Breast epithelium (tissue), 4 donors: ENCODE measurements at places on chromosomes 4 and X. TPM values are rescaled to one million over a fixed set of nuclear protein-coding genes. Genes with fewer than 3 reads are reported as not detected.

Gene PGAM4
- not detected for total RNA-seq

Gene PDZD4
- total RNA-seq, result 2.9 TPM

Gene CSAG3
- total RNA-seq, result not detected

Gene PTPN13
- total RNA-seq, result 49.6 TPM

Gene TMEM33
- total RNA-seq, result 42.0 TPM

Gene MND1
- total RNA-seq, result 0.64 TPM

Gene GUCY1B1
- total RNA-seq, result 18.0 TPM

Gene NPFFR2
- not detected for total RNA-seq

DNA sequence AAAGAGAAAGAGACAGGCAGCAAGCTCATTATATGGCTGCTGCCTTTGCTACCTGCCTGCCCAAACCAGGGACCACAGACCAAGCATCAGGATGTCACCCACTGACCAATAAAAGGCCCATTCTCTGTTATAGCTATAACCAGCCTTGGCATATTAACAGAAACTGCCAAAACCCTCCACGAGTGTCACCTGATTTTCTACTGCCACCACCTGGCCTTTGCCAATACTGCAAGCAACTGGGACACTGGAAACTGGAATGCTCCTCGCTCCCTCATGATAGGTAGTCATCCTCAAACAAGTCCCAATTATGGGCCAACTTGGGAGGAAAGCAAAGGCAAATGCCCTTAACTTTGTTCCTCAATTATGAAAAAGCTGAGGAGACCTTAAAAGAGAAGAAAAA, 76.0 kb downstream of the SPIN4 start:
- H3K4me1 ChIP-seq, result no peaks in the 10 kb centered on the region
- H3K4me3 ChIP-seq, result no peak overlapping the region
- DNase-seq, result no peak
- no peak overlapping the region for H3K27ac ChIP-seq

DNA sequence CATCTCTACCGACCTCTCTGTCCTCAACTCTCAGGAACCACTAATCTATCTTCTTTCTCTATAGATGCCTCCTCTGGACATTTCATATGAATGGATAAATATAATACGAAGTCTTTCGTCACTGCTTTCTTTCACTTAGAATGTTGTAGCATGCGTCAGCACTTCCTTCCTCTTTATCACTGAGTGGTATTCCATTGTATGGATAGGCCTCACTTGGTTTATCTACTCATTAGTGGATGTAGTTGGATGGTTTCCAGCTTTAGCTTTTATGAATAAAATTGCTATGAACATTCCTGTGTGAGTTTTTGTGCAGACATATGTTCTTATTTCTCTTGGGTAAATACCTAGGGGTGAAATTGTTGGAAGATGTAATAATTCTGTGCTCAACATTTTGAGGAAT, 528.2 kb upstream of the FAT1 start:
- no peak overlapping the region for H3K4me3 ChIP-seq
- no peak overlapping the region for H3K27ac ChIP-seq
- no peaks in the 10 kb centered on the region for H3K4me1 ChIP-seq
- DNase-seq, result no peak
- H3K27me3 ChIP-seq, result no peaks in the 10 kb centered on the region

- H3K27ac ChIP-seq, result no peak overlapping the region
- H3K4me3 ChIP-seq, result no peak overlapping the region
- DNase-seq, result no peak
- no peaks in the 10 kb centered on the region for H3K4me1 ChIP-seq
- no peaks in the 10 kb centered on the region for H3K36me3 ChIP-seq
- H3K27me3 ChIP-seq, result no peaks in the 10 kb centered on the region
Observed at GRCh38 chr4:29632199-29632598, 1088.0 kb upstream of the PCDH7 start.

DNA sequence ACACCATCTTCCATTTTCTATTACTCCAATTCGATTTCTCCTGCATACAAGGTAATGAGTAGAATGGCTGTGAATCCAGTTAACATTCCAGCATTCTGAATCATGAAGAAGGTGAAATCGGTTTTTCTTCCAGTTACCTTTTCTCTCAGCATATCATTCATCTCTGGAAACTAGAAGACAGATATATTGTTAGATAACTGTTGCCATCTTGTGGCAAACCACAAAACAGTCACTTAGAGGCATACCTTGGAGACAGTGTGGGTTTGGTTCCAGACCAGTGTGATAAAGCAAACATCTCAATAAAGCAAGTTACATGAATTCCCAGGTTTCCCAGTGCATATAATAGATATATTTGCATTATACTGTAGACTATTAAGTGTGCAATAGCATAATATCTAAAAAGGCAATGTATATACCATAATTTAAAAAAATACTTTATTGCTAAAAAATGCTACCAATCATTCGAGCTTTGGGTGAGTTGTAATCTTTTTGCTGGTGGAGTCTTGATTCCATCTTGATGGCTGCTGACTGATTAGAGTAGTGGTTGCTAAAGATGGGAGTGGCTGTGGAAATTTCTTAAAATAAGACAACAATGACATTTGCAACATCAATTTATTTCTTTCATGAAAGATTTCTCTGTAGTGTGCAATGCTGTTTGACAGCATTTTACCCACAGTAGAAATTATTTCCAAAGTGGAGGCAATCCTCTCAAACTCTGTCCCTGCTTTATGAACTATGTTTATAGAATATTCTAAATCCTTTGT, 82.1 kb downstream of the SLC39A8 start:
- no peak overlapping the region for H3K27ac ChIP-seq
- DNase-seq, result no peak
- no peak overlapping the region for H3K4me3 ChIP-seq
- H3K4me1 ChIP-seq, result no peaks in the 10 kb centered on the region

DNA sequence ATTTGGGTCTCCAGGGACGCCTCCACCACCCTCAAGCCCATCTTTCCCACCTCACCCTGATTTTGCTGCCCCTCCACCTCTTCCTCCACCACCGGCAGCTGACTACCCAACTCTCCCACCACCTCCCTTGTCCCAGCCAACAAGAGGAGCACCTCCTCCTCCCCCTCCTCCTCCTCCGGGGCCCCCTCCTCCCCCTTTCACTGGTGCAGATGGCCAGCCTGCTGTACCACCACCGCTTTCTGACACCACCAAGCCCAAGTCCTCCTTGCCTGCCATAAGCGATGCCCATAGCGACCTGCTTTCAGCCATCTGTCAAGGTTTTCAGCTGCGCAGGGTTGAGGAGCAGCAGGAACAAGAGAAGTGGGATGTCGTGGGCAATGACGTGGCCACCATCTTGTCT, 32.4 kb upstream of the ZNF81 start:
- no peak overlapping the region for H3K4me3 ChIP-seq
- H3K4me1 ChIP-seq, result no peaks in the 10 kb centered on the region
- H3K27me3 ChIP-seq, result peaks cover 36% of the 10 kb centered on the region
- H3K27ac ChIP-seq, result no peak overlapping the region
- no peaks in the 10 kb centered on the region for H3K36me3 ChIP-seq

GRCh38 chrX:16258882-16259281, 91.6 kb downstream of the MAGEB17 start:
- no peaks in the 10 kb centered on the region for H3K27me3 ChIP-seq
- H3K4me1 ChIP-seq, result no peaks in the 10 kb centered on the region
- no peak for DNase-seq
- no peak overlapping the region for H3K27ac ChIP-seq
- no peak overlapping the region for H3K4me3 ChIP-seq
- no peaks in the 10 kb centered on the region for H3K36me3 ChIP-seq

GRCh38 chr4:69876071-69876470, 16.1 kb upstream of the SULT1E1 start:
- no peaks in the 10 kb centered on the region for H3K36me3 ChIP-seq
- no peak overlapping the region for H3K27ac ChIP-seq
- no peak overlapping the region for H3K4me3 ChIP-seq
- no peak for DNase-seq
- no peaks in the 10 kb centered on the region for H3K27me3 ChIP-seq

GRCh38 chrX:15976396-15976795, 121.8 kb upstream of the AP1S2 start:
- H3K4me3 ChIP-seq, result no peak overlapping the region
- H3K4me1 ChIP-seq, result no peaks in the 10 kb centered on the region
- H3K27ac ChIP-seq, result no peak overlapping the region
- no peak for DNase-seq
- no peaks in the 10 kb centered on the region for H3K36me3 ChIP-seq

GRCh38 chrX:71667328-71668247, at the start of gene LOC101059915:
TSS of gene LOC101059915 (plus strand) at chrX:71667546.
- DNase-seq, result no peak
- no peak within 1 kb of the TSS for H3K27ac ChIP-seq
- H3K4me3 ChIP-seq, result no peak within 1 kb of the TSS
- no peaks in the 10 kb centered on the region for H3K27me3 ChIP-seq

- DNase-seq, result no peak
- no peak overlapping the region for H3K27ac ChIP-seq
- H3K4me1 ChIP-seq, result no peaks in the 10 kb centered on the region
- H3K27me3 ChIP-seq, result no peaks in the 10 kb centered on the region
- no peak overlapping the region for H3K4me3 ChIP-seq
Observed at GRCh38 chr4:11565213-11565612, 136.5 kb upstream of the HS3ST1 start.

- no peak overlapping the region for H3K4me3 ChIP-seq
- H3K36me3 ChIP-seq, result no peaks in the 10 kb centered on the region
- no peak for DNase-seq
- no peaks in the 10 kb centered on the region for H3K4me1 ChIP-seq
- no peak overlapping the region for H3K27ac ChIP-seq
- no peaks in the 10 kb centered on the region for H3K27me3 ChIP-seq
Observed at GRCh38 chr4:152556834-152557233, 20.9 kb upstream of the FBXW7 start.

- no peak for DNase-seq
- no peaks in the 10 kb centered on the region for H3K4me1 ChIP-seq
- H3K4me3 ChIP-seq, result no peak overlapping the region
- peaks cover 24% of the 10 kb centered on the region for H3K27me3 ChIP-seq
Observed at GRCh38 chrX:70208479-70208878, 26.0 kb upstream of the AWAT1 start.

GRCh38 chr4:80179637-80180161, 17.6 kb upstream of the PRDM8 start:
- no peak overlapping the region for H3K27ac ChIP-seq
- no peak for DNase-seq
- peaks cover under 1% of the 10 kb centered on the region for H3K27me3 ChIP-seq

DNA sequence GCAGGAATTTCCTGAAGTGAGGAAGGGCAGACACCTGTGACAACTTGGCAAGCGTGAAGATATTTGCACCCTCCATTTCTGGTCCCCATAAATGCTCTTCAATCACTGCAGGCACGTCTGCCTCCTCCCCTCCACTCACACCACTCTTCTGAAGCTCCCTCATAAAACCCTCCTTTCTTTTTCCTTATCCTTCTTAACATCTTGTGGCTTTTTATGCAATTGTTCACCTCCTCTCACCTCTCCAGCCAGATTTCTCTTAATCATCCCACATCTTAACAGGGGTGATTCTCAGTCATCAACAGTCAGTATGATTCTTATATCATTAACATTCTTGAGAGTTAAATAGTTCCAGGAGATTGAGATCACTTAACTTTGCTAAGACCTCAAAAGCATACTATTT, 277.4 kb downstream of the SPRY1 start:
- peak overlapping the region; percentile 27 for H3K27ac ChIP-seq
- H3K27me3 ChIP-seq, result no peaks in the 10 kb centered on the region
- H3K4me1 ChIP-seq, result no peaks in the 10 kb centered on the region
- no peak overlapping the region for H3K4me3 ChIP-seq
- DNase-seq, result no peak
- H3K36me3 ChIP-seq, result no peaks in the 10 kb centered on the region

DNA sequence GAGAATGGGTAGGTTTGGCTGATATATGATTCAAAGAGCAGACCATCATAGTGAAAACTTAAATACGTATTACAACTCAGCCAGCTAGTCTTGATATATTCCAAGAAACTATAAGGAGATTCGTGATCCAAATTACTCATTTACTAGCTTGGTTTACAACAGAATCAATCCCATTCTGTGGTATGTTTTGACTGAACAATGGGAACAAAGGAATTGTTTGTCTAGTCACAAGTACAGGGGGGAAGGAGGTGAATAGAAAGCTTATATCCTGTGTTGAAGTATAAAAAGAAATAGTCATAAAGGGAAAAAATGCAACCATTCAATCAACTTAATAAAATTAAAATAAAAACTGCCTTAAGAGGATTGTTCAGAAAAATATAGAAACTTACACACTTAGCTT, 17.0 kb downstream of the C4orf54 start:
- H3K27me3 ChIP-seq, result no peaks in the 10 kb centered on the region
- no peak overlapping the region for H3K27ac ChIP-seq
- no peaks in the 10 kb centered on the region for H3K4me1 ChIP-seq
- H3K4me3 ChIP-seq, result no peak overlapping the region
- no peaks in the 10 kb centered on the region for H3K36me3 ChIP-seq
- no peak for DNase-seq

DNA sequence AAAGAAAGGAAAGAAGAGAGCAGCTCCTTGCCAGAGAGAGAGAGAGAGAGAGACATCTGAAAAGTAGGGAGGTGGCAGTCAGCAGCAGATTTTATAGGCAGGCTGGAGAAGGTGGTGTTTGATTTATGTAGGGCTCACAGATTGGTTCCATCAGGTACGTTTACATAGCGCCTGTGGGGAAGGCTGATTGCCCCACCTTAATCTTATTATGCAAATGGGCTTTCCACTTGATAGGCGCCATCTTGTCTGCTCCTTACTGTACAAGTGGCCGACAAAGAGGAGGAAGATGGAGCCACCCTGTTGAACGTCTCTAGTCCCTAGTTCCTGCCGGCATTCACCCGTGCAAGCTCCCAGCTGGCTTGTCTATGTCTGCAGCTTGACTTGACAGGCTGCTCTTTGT, 49.1 kb upstream of the DHRSX start:
- no peaks in the 10 kb centered on the region for H3K36me3 ChIP-seq
- H3K4me3 ChIP-seq, result no peak overlapping the region
- peaks cover 17% of the 10 kb centered on the region for H3K27me3 ChIP-seq
- no peak for DNase-seq
- no peak overlapping the region for H3K27ac ChIP-seq
- no peaks in the 10 kb centered on the region for H3K4me1 ChIP-seq

GRCh38 chr4:38621028-38621684, 42.8 kb upstream of the KLF3 start:
- no peaks in the 10 kb centered on the region for H3K36me3 ChIP-seq
- H3K27ac ChIP-seq, result no peak overlapping the region
- no peak for DNase-seq
- no peak overlapping the region for H3K4me3 ChIP-seq

DNA sequence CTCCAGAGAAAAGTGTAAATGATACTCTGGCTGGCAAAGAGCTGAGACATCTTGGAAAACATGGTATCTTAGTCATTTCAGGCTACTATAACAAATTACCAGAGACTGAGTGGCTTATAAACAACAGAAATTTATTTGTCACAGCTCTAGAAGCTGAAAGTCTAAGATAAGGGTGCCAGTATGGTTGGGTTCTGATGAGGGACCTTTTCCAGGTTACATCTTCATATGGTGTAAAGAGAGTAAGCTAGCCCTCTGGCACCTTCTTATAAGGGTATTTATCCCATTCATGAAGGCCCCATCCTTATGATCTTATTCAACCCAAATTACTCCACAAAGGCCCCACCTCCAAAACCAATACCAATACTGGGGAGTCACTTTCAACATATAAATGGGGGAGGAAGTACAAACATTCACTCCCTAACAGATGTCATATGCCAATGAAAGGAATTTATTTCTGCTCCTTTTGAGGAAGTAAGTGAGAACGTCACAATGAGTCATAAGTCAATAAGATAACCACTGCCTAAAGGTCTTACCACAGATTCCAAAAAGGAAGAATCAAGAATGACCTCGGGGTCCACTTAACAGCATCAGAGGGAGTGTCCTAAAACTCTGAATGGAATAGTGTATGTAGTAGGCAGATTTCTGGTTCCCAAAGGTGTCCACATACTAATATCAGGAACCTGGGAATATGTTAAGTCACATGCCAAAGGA, 246.6 kb downstream of the OPHN1 start:
- no peaks in the 10 kb centered on the region for H3K4me1 ChIP-seq
- no peak overlapping the region for H3K27ac ChIP-seq
- H3K4me3 ChIP-seq, result no peak overlapping the region
- H3K36me3 ChIP-seq, result no peaks in the 10 kb centered on the region

GRCh38 chr4:74969507-74970474, 36.9 kb downstream of the PARM1 start:
- no peak for DNase-seq
- no peaks in the 10 kb centered on the region for H3K27me3 ChIP-seq
